Epithelial cell of prostate (primary cell): ENCODE measurements at places on chromosomes 11 and 22.

- no peak for DNase-seq
Measured at GRCh38 chr11:15222777-15223176, 108.1 kb downstream of the INSC start.

DNA sequence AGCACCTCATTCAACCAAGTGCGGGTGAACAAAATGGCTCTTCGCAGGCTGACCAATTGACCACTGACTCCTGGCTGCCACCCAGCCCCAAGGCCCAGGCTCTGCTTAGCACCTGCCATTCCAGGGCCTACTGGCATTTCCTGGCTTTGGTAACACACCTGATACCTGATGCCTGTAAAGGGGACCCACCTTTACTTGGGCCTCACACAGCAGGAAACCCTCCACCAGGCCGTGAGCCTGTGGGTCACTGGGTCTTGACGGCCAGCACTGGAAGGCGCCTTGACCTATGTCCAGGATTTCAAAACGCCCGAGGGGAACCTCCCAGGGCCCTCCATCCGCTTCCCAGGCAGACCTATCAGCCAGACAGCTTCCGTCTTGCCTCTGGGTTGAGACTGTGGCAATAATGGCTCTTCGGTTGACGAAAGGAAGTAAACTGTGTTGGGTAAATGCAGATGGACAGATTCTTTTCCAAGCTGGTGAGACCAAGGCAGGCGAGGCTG, 16.8 kb upstream of the TMEM184B start:
- DNase-seq, result no peak

DNA sequence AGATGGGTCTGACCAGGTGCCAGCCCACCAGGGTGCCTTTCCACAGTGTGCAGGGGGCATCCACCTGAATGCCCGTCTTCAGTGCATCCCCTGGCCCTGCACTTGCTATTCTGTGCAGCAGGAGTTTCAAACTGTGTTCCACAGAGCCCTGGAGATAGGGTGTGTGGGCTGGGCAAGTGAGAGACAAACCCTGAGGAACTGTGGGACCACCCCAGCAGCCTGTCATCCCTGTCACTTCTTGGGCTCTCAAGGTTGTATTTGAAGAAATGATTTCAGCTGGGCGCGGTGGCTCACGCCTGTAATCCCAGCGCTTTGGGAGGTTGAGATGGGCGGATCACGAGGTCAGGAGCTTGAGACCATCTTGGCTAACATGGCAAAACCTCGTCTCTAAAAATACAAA, 6.4 kb upstream of the DGAT2 start:
- no peak for DNase-seq

DNA sequence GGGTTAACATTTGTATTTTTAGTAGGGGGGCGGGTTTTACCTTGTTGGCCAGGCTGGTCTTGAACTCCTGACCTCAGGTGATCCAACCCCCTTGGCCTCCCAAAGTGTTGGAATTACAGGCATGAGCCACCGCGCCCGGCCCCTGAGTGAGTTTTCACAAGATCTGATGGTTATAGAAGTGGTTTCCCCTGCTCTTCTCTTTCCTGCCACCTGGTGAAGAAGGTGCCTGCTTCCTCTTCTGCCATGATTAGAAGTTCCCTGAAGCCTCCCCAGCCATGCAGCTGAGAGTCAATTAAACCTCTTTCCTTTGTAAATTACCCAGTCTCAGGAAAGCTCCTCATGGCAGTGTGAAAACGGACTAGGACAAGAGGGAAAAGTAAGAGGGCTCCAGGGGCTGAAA, 259.1 kb upstream of the PLET1 start:
- no peak for DNase-seq

DNA sequence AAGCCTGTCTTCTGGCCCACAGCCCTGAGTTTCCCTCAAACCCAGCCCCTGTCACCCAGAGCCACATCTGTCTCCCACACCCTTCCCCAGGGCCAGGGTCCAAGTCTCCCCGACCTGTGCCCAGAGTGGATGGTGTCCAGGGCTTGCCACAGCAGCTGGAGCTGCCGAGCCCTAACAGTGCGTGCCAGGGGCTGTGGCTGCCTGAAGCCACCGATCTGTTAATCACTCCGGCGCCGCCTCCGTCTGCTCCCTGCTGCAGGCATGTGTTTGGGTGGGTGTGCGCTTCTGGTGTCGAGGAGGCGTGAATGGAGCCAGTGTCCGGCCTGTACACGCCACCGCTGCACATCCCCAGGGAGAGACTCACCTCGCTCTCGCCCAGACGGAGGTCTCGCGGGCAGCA, 26.1 kb downstream of the SHISAL1 start:
- no peak for DNase-seq

DNA sequence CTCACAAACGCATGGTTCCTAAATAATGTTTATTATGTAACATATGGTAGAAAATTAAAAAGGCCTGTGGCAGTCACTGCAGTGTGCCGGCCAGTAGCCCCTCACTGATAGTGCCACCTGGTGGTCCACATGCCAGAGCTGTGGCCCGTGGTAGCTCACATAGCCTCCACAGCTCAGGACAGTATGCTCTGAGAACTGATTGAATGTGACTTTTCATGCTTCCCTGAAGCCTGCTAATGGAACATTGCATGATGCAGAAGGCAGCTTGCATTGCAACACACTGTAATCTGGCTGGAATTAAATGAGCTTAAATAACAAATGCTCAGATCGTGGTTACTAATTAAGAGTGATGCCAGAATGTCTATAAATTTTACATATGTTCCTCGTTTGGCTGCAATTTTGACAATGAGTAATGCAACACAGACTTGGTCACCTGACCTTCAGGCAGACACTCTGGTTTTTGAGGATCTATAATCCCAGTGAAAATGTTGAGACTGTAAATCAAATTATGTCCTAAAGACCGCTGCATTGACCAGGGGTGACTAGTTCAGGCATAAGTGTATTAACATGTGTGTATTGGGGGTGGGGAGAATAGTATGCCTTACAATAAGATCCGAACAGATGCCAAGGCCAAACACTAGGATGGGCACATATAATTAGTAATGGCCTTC, 566.4 kb downstream of the METTL15 start:
- DNase-seq, result no peak

GRCh38 chr11:57776031-57776521, 14.5 kb downstream of the CTNND1 start:
- DNase-seq, result no peak

DNA sequence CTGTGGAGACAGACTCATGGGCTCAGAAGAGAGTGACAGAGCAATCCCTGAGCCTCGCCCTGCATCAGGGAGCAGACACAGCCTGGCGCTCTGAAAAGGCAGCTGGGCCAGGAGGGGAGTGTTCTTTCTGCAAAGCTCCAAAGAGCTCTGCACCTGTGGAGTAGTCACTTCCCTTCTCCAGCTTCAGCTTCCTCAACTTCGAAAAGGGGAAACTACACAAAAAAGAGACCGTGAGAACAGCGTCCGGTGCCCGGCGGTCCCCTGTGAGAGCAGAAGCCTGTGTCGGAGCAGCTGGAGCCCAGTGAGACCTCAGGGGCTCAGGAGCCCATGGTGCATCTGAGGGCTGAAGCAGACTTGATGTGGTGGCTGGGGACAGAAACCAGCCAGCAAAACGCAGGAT, 35.1 kb downstream of the TP53I11 start:
- DNase-seq, result no peak

DNA sequence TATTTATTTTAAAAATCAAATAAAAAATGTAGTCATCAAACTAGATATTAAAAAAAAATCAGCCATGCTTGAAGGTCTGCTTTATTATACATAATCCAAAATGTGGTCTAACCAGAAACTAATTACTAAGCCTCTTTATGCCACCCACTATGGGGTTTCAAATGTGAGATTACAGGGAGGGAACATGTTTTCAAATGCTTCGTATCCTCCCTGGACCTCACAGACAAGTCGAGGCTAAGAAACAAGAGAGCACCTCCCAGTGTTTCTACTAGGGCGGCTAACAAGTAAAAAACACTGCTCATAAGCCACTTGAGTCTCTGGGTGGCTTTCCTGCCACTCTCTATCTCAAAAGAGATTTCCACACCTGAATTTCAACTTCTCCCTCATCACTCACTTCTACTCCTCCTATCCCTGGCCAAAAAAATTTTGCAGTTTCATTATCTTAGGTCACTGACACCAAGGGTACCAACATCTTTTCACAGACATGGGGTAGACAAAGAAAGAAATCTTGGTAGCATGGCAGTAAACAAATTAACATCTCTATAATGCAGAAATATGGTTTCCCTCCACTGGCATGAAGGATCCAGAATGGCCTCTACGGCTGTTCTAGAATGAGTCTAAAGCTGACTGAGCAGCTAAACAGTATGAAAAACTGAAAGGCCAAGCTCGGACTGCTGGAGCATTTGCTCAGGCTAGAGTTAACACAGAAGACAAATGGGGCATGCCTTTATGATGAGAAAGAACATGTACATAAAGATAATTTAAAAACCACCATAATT, 50.9 kb downstream of the PITPNB start:
- no peak for DNase-seq

GRCh38 chr11:48014917-48015316, 34.6 kb downstream of the PTPRJ start:
- DNase-seq, result no peak

GRCh38 chr11:128629516-128630106, 42.3 kb upstream of the ETS1 start:
- DNase-seq, result no peak

DNA sequence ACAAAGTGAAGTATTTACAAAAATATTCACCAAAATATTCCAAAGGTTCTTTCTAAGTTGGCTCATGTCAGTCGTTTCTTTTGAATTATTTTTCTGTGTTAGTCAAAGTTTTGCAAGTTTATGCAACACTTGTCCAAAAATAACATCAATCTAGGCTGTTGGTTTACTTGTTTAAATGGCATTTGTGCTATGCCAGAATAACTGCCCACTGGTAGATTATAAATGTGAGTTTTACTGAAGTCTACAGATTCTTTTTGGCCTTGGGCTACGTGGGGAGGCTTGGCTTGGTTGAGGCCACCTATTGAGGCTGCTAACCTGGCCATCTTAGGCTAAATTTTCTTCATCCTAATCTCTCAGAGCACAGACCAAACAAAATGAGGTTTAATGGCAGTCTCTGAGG, 1091.9 kb upstream of the RAG2 start:
- DNase-seq, result no peak

GRCh38 chr11:122045181-122045586, 70.8 kb downstream of the BLID start:
- DNase-seq, result peak; percentile 90

- no peak for DNase-seq
Measured at GRCh38 chr11:118605116-118605867, 2.1 kb upstream of the PHLDB1 start.

DNA sequence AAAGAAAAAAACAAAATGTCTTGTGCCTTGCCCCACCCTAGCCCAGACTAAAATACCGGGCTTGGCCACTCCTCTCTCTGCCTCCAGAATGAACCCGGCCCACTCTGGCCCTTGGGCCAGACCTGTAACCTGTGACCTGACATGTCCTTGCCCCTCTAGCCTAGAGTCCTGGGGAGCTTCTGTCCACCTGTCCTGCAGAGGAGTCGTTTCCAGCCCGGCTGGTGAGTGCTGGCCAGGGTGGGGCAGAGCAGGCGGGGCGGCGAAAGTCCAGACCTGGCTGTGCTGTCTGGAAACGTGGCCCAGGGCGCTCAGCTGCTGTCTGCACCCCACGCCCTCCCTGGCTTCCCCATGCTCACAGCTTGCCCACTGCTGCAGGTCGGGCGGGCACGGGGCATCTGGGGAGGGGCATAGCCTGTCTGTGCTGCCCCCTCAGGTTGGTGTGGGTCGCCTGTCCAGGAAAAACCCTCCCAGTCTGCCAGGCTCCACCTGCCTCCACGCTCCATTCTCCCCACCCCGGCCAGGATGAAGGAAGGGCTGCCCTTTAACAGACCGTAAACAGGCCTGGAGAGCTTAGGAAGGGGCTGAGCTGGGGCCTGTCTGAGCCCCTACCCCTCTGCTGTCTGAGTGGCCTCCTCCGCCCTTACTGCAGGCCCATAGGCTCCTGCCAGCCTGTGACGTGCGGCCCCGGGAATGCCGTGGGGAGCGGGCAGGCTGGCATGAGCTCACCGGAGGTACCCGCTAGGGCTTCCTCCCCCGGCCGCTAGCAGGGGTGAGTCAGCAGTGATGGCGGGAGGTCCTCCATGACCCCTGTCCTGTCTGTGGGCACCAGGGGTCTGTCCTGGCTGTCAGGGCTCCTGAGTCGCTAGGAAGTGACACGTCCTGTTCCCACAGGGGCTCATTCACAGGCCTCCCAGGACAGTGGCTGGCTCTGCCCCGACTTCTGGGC, 1.9 kb downstream of the CD151 start:
- peak; percentile 77 for DNase-seq

DNA sequence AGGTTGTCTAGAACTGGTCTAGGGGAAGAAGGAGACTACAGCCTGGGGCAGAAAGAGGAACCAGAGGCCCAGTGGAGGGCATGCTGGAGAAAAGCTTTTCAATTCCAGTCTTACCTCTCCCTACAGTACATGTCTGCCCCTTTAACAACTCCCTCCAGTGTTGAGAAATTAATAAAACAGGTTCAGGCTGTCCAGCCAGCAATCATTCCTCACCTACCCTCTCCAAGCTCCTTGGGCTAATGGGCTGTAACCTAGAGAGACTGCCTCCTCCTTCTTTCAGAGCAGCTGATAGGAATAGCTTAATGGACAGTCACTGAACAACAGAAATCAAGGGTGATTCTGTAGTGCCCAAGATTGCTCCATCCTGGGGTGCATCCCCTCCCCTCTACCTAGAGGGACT, 8.8 kb downstream of the SLC35F2 start:
- no peak for DNase-seq

DNA sequence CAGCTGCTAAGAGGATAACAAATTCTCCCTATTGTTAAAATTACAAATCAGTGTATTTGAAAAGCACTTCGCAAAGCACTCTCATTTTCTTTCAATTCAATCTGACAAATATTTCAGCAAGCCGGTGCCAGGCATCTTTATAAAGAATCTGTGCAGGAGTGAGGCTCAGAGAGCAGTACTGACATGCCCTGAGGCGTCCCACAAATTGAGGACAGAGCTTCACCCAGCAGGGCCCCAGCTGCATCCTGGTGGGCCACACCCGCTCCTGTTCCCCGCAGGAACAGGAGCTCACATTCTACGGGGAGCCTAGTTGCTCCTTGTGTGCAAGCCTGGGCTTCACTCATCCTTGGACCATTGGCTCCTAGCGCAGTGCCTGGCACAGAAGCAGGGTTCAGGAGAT, 60.9 kb upstream of the EIF3D start:
- no peak for DNase-seq

- DNase-seq, result no peak
Measured at GRCh38 chr22:28882545-28882877, 861 bp upstream of the ZNRF3 start.

GRCh38 chr11:66328031-66328301, 8.3 kb downstream of the RIN1 start:
- no peak for DNase-seq

GRCh38 chr11:83306200-83307080, 20.3 kb upstream of the CCDC90B start:
- DNase-seq, result no peak

DNA sequence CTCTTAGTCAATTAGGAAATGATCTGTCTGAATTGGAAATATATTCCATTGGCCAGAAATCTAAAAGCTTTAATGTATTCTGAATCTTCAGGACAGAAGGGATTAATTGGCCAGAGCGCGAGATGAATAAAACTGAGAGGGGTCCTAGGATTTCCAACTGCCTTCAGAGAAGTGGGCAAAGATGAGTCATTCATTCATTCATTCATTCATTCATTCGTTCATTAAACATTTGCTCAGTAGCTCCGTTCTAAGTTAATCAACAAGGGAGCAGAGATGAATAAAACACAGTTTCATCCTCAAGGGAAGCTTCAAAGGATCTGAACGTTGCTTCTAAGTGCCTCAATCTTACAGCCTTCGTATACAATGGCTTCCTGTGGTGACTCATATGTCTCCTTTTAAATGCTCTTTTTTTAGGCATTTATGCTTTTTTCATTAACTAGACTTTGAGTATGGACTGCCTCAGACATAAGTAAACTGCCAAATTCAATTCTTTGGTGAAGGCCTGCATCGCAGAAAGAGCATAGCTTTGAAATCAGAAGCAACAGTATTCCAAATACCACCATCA, 537.4 kb upstream of the CCDC90B start:
- DNase-seq, result no peak
